Activated T-helper 1 cell treated with Interleukin-2 at 50 U/mL for 16 hours (primary cell): ENCODE measurements at places on chromosomes 13 and 19.

GRCh38 chr13:95137096-95137495 is 164.2 kb downstream of the ABCC4 start:
- no peak for DNase-seq

- no peak for DNase-seq
Measured at GRCh38 chr19:903266-903797, 9.7 kb downstream of the R3HDM4 start.

GRCh38 chr19:28026636-28027035 is 1186.3 kb downstream of the UQCRFS1 start:
- DNase-seq = no peak

GRCh38 chr13:80605716-80606115 is 264.8 kb upstream of the SPRY2 start:
- no peak for DNase-seq

DNA sequence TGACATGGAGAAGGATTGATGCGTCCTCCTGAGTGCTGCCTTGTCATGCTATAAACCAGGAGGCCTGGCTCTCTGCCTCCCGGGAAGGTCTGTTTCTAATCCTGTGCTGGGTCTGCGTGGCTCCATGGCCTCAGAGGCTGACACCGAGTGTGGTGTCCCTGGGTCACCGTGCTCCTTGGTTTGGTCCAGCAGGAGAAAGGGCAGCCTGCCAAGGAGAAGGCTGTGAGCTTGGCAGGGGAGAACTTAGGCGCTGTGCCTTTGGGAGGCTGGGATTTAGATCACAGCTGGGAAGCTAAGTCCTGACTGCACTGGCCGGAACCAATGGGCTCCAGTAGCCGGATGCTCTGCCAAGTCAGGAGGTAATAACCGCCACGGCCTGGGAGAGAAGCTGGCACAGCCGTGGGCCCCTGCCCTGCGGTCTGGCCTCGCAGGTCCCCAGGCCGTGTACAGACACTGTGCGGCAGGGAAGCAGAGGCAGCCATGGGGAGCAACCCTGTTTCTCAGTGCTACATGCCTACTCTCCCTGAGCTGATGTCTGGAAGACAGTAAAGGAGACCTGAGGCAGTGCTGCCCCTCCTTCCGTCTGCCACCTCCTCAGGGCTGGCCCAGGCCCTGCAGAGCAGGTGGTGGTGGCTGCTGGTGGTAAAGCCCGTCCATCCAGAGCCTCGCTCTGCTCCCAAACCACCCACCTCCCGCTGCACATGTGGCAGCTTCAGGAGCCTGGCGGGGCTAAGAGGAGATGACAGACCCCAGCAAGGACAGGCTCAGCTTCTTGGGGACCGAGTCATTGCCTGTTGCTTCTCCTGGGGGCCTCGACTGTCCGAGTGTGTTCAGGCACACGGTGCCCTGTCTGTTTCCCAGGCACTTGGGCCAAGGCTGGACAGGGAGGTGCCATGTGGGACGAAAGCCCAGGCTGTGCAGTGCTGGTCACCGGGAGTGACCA is 44.9 kb downstream of the C13orf46 start:
- DNase-seq = no peak

- no peak for DNase-seq
Measured at GRCh38 chr19:50721441-50722137, 1.6 kb upstream of the CLEC11A start.

- no peak for DNase-seq
Measured at GRCh38 chr13:52399708-52400107, 6.3 kb downstream of the THSD1 start.

- no peak for DNase-seq
Measured at GRCh38 chr13:45364876-45365557, 24.0 kb upstream of the TPT1 start.

- DNase-seq = no peak
Measured at GRCh38 chr13:88958821-88959220, 1287.7 kb downstream of the SLITRK5 start.

DNA sequence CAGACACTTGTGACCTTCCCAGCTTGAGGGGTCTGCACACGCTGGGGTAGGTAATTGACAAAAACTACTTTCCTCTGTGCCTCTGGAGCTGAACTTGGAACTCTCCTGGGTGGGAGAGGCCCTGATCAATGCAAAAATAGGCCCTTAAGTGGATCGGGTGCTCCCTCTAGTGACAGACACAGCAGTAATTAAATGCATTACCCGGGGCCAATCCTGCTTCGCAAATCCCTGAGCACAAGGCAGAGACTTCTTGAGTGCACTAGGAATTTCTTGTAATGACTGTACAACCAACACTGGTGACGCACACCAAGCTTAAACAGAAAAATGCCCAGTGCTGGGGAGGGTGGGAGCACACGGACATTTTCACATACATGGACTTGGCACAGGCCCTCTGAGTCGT is 10.6 kb upstream of the UBE2S start:
- DNase-seq = no peak

DNA sequence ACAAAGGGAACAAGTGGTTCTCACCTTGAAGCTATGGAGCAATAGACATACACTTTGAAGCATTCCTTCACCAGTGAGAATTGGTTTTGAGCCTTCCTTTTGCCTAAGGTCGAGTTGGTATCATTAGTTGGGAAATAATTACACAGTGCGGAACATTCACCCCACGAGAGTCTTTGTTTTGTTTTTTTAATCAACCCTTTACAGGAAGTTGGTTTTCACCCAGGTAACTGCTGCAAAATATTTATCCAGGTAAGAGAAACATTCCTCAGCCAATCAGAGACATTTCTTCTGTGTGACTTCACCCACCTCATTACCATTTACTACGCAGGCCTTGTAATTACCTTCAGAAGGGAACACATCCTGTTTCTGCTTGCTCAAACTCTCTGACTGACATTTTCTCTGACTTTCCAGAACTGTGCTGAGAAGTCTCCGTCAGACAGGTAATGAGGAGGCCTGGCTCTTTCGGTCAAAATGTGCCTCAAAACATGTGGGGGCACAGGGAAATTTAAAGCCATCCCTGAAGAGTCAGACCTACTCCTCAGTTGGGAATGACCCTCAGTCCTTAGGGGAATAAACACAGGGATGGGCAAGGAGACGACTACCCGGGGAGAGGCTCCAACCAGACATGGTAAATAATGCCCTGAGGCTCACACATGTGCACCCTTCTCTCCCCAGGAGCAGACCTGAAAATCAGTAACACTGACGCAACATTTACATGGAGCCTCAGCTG is 22.7 kb upstream of the SERP2 start:
- no peak for DNase-seq

GRCh38 chr13:50205581-50205980 is 190.3 kb downstream of the KCNRG start:
- no peak for DNase-seq
